ENCODE measurements at places on chromosomes 7 and 10.

- DNase-seq: no peak
Measured at GRCh38 chr7:19519443-19520021, 189.3 kb downstream of the POLR1F start.

DNA sequence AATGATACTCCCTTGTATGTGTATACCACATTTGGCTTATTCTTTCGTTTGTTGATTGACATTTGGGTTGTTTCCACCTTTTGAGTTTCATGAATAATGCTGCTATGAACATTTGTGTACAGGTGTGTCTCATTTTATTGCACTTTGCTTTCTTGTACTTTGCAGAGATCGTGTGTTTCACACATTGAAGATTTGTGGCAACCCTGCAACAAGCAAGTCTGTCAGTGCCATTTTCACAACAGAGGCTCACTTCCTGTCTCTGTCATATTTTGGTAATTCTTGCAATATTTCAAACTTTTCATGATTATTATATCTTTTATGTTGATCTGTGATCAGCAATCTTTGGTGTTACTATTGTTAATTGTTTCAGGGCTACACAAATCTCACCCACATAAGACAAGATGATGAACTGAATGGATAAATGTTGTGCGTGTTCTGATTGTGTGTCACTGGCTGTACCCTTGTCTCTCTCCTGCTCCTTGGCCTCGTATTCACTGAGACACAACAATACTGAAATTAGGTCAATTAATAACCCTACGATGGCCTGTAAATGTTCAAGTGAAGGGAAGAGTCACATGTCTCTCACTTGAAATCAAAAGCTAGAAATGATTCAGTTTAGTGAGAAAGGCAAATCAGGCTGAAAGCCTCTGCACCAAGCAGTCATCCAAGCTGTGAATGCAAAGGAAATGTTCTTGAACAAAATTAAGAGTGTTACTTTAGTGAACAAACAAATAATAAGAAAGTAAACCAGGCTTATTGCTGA is 133.6 kb upstream of the JCAD start:
- no peak for DNase-seq

- DNase-seq: no peak
Measured at GRCh38 chr10:99682752-99683151, 23.4 kb downstream of the ENTPD7 start.

DNA sequence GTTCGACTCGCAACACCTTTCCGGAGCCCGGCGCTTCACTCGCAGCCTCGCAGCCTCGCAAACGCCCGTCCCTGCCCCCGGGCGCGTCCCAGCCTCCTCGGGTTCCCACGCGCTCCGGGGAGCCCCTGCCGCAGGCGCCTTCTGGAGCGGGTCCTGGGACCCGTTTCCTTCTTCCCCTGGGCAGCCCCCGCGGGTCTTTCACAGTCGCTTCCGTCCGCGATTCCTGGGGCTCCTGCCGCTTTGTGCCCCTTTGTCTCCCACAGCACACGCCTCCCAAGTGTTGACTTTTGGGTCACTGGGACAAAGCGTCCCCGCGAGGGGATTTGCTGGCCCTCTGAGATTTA is 140.7 kb downstream of the DYNC2I1 start:
- no peak for DNase-seq

GRCh38 chr10:132133449-132134240 is 53.1 kb upstream of the DPYSL4 start:
- no peak for DNase-seq

GRCh38 chr7:8089036-8089780 is 120.6 kb downstream of the GLCCI1 start:
- no peak for DNase-seq

DNA sequence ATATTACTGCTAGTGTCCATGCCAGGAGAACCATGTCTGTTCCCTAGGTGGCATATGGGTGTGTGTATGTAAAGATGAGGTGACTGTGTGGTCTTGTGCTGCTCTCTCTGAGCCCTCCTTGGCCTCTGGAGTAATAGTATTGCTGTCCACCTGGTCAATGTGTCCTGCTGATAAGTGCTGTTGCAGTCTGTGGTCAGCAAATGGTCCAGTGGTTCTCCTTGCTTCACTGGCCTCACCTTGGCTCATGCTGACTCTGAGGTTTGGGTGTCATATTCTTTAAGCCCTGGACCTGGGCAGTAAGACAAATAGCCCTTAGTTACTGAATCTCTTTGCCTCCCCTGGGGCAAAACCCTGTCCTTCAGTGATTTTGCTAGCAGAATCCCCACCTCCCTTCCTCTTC is 56.8 kb downstream of the TPST1 start:
- DNase-seq: no peak

GRCh38 chr7:146736446-146737190 is 620.0 kb downstream of the CNTNAP2 start:
- DNase-seq: no peak

DNA sequence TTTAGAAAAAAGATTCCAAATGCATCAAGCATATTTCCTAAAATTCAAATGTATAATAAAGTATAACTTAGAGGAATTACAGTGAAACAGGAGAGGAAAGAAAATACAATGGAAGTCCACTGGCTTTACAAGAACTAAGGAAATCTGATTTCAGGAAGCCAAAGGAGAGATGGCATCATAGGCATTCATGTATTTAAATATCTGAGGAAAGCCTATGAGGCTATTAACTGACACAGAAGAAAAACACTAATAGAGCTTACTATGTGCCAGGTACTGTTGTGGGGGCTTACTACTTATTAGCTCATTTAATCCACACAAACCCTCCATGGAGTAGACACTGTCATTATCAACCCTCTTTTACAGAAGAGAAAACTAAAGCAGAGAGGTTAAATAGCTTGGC is 92.2 kb downstream of the SRPK2 start:
- DNase-seq: no peak

DNA sequence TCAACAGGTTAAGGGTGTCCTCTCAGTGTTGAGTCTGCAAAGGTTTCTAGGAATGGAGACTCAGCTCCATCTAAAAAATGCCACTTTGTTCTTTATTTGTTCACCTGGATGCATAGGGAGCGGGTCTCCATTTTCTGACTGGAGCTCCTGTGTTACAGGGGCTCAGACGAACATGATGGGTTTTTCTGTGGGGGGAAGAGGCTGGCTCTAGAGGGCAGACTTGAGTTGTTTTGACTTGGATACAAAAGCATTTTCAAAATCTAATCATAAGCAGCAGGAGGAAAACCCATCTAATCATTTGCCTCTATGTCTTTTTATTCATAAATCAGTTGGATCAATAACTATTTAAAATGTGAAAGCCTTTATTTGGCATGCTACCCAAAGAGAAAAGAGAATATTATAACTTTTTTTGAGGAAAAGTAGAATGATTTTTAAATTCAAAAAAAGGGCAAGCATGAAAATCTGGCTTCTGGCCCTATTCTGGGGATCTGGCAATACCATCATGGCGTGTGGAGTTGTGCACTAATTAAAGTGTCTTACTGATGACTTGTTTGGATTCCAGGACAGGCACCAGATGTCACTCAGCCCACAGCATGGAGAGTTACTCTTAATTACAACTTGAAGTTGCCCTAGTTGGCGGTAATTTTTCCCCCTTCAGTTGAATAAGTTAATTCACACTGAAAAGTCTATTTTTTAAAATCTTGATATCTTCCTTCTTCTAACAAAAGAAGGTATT is 594.9 kb downstream of the REEP3 start:
- DNase-seq: no peak

DNA sequence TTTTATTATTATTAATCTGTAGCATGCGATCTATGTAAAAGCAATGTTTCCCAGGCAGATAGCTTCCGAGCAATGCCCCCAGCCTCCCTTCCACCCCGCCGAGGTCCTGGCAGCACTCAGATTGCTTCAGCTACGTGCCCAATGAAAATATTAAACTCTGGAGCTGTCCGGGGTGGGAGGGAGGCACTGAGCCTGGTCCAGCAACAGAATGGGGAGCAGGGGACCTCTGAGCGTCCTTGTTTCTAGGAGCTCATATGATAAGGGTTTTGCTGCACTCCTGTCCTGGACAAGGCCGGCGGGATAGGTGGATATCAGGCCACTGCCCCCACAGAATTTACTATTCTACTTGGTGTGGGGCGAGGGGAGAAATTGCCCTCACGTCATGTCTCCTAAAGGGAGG is 44.5 kb upstream of the CDK1 start:
- DNase-seq: no peak

DNA sequence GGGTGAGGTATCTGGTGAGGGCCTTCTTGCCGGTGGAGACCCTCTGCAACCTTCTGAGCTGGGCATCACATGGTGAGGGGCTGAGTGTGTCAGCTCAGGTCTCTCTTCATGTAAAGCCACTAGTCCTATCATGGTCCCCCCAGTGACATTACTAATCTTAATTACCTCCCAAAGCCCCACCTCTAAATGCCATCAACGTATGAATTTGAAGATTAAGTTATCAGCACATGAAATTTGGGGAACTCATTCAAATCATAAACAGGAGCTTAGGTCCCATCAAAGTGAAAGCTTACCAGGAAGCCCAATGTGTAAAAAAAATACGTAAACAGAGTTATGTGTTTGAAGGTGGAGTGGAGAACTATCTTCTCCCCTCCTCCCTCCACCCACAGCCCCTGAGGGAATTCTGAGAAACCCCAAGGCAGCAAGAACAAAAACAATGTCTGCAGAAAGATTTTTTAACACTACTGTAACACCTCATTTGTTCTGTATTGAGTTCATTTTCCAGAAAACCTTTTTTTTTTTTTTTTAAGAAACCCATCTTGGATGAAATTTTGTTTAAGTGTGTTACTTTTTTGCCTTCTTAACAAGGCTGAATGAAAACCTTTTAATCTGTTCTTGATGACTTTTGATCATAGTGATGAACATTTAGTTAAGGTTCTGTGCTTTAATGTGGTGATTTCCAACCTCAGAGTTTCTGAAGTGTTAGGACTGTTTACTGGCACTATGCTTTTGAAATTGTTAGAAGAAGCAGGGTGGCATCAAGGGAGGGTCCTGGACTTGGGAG is 19.1 kb upstream of the PCGF5 start:
- DNase-seq: no peak

Data from stimulated activated CD4-positive, alpha-beta T cell treated with anti-CD3 and anti-CD28 coated beads, Interleukin-1b, Interleukin-23, amount 100 ng/mL, for 1 hour (primary cell).